ENCODE measurements at places on chromosomes 1 and 21.

GRCh38 chr1:14247666-14248065 lies 350.8 kb upstream of the KAZN start:
- no peak for DNase-seq

DNA sequence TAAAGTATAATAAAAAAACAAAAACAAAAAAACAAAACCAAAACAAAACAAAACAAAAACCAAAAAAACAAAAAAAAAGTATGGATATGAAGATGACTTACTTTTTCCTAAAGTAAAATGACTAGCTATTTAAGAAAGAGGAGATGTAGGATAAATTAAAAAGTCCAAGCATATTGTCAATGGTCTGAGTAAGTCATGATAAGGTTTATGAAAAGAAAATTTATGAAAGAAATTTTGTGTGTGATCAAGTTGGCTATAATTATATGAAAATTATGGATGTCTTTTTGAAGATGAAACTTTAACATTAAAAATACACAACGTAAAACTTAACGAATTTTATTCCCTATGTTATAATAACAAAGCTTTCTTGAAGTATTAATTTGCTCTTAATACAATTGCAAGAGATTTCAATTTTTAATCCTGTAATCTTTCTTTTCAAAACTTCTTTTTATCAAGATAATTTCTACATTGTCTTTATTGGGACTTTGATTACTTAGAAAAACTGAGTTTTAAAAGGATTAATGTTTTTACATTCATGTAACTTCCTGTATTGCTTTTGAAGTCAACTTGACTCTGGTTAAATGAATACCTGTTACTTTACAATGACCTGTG lies 200.9 kb upstream of the IVNS1ABP start:
- DNase-seq = no peak

DNA sequence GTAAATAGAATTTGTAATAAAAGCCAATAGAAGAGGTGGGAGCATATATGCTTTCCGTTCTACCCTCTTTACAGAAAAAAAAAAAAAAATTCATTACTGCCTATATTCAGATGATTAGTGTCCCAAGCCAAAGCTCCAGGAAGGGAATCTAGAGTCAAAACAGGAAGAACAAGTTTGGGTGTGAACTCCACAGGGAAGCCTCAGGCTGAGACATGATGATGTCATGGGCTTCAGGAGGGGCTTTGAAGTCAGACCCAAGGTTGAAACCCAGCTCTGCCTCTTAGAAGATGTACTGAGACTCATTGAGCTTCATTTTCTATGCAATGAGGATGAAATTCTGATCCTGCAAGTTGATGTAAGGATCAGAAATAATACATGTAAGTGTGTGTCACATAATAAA lies 250.0 kb upstream of the ADGRL2 start:
- no peak for DNase-seq

DNA sequence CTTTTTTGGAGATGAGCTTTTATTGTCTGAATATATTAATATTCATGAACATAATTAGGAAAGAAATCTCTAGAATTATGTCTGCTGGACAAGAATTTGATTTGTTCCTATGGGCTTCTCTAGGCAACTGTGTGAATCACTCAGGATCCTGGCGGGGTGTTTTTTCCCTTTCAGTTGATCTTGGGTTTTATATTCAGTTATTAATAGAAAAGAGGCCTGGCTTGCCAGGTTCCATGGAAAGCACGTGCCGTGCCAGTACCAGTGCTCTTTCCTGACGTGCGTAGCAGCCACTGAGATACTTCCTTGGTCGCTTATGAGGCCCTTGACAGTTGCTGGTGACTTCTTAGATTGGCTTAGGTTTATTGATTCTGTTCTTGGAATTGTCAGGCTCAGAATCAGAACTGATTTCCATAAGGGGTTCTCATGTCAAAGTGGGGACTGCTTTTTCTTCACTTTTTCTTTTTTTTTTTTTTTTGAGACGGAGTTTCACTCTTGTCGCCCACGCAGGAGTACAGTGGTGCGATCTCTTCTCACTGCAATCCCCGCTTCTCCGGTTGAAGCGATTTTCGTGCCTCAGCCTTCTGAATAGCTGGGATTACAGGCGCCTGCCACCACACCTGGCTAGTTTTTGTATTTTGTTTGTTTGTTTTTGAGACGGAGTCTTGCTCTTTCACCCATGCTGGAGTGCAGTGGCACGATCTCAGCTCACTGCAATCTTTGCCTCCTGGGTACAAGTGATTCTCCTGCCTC lies 48.7 kb upstream of the KIF1B start:
- no peak for DNase-seq

DNA sequence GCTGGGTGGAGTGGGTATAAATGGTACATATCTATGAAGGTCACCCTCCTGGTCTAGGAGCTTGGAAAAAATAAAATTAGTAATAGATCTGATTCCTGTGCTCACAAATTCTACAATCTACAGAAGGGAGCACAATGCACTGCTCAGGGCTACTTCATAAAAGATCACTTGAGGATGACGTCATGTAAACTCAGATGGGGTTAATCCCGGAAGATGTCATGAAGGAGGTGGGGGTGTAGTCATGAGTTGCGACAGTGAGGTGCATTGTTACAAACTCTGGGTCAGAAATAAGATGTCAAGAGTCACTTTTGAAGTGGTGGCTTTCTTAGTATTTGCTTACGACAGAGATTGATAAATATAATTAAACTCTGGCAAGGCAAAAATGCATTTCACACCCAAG lies 68.2 kb downstream of the LHX9 start:
- DNase-seq = no peak

- no peak for DNase-seq
Measured at GRCh38 chr1:61183471-61184039, 101.2 kb downstream of the NFIA start.

- no peak for DNase-seq
Measured at GRCh38 chr1:58720680-58721079, 20.8 kb upstream of the MYSM1 start.

DNA sequence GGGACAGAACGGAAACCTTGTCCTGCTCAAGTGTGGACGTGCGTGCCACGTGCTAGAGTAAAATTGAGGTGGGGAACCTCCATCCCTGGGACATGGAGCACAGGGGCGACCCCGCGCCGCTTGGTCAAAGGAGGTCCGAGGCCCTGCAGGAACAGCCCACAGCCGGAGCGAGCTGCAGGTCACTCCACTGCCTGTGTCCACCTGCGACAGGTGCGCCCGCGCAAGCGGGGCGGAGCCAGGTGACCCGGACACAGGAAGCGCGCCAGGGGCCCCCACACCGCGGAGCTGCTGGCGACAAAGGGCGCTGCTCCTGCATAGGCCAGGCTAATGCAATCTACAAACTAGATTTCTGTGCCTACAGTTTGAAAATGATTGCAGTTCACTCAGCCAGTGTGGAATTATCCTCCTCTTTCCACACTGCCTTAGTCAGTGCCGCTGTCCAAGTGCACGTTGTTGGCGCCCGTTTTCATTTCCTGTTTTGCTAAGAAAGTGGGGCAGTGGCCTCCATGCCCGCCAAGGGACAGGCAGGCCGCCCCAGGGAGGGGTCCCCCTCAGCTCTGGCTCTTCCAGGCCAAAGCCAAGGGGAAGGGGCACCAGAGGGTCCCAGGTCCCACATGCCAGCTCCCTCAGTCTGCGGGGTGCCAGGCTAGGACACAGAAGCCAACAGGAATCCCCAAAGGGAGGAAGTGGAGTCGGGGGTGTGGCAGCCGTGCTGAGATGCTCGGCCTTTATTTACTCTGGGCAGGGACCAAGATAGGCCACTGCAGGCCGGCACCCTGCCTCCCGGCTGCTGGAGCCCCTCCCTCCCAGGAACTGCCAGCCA lies 4.3 kb upstream of the NADK start:
- DNase-seq = no peak

DNA sequence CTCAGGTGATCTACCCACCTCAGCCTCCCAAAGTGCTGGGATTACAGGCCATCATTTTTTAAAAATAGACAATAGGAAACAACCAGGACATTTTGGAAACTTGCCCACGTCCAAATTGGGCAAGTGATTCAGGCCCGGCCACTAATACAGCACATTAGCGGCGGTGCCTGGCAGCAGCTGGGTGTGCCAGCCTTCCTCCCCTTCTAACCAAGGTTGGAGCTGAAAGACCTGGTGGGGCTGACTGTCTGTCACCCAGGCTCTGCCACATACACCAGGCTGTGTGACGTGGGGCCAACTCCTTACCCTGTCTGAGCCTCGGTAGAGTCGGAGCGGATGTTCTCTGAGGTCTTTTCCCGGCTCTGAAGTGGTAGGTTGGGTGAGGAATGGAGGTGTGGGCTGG lies 29.6 kb upstream of the TMEM51 start:
- DNase-seq = no peak

DNA sequence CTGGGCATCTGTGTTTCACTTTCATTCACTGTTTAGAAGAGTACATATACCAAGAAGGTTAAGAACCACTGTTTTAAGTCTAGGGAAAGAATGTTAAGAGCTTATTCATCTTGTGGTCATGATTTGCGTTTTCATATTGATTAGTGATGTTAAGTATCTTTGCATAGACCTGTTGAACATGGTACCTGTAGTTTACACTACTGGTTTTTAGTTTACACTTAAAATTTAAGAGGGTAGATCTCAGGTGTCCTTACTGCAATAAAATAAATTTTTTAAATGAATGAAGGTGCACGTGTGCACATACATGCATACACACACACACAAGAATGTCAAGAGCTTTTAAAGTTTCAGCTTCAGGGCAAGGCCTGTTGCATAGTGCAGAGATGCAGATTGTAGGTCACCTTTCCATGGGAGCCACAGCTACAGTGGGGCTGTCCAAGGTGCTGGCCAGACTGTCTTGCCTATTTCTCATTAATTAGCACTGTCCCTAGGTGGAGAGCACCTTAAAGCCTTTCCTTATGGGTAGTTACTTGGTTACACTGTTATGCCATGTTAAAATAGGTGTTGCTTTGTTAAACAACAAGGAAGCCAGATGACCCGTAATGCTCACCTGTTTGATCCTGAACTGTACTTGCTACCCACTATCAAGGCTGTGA lies 543.0 kb upstream of the DAB1 start:
- no peak for DNase-seq

- no peak for DNase-seq
Measured at GRCh38 chr1:11788549-11789053, 17.2 kb downstream of the MTHFR start.

GRCh38 chr21:43187715-43188114 lies 18.9 kb downstream of the CRYAA start:
- no peak for DNase-seq

Measured in effector memory CD8-positive, alpha-beta T cell (primary cell).